RWPE1 (cell line): ENCODE measurements at places on chromosomes 16 and 17.

- DNase-seq = no peak
Observed at GRCh38 chr16:1642148-1642547, 30.0 kb downstream of the CRAMP1 start.

- DNase-seq = no peak
Observed at GRCh38 chr17:3964203-3965117, at the start of gene ATP2A3. Gene ATP2A3, minus strand, starts transcription at chr17:3964437. Its CDS starts 146 bp downstream, at chr17:3964291.

DNA sequence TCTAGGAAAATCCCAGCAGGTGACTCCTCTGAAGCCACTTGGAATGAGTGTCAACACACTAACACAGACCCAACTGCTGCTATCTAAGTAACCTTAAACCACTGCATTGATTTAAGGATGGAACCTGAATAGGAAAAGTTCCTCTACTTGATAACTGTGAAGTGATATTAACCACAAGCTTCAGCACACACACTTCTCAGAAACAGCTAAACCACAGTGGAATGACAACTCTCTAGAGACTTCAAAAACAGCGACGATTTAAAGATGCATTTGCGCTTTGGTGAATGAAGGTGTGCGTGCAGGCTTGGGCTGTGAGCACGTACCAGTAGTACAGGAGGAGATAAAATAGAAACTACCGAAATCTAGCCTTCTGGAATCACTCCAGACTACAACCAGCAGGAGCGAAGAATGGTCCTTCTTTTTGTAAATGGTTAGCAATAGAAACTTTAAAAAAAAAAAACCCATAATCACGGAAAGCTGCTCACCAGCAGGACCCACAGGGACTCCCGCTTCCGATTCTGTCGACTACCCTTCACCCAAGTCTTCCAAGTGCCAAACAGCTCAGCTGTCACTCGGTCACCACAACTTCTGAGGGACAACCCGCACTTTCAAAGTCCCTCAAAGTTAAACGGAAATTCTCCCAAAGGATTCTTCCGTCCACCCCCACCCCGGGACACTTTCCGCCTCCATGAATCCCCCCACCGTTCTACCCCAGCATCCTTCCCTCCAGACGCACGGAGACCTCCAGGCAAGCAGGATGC is 137.7 kb upstream of the CORO6 start:
- DNase-seq = peak; percentile 7

DNA sequence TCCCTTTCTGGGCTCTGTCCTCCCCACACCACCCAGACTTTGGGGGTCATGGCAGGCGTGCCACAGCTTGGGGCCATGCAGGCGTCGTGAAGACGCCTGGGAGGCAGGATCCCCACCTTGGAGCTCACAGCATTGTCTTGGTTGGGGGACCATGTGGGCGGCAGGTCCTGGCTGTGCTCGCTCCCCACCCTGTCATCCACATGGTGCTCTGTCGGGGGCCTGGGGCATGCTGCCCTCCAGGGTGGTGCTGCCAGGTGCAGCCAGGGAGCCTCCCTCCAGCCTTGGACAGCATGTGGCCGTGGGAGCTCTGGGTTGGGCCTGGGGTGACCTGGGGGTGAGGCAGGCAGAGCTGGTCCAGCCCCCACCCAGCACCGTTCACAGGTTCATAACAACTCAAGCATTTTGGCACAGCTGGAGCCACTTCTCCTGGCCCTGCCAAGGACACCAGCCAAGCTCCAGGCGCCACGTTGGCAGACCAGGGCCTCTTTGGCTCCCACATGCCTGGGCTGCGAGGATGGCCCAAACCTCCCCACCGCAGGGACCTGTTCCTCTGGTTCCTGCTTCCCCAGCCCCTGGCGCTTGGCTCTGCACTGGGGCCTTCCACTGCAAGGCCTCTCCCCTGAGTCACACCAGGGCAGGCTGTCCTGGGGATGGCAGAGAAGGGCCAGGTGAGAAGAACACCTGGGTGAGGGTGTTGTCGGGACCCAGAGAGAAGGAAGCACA is 15.1 kb upstream of the ATP6V0C start:
- DNase-seq = no peak

GRCh38 chr16:19808061-19808641 is 76.5 kb downstream of the GPRC5B start:
- no peak for DNase-seq

- no peak for DNase-seq
Observed at GRCh38 chr17:73419881-73420280, 108.1 kb upstream of the CDC42EP4 start.

DNA sequence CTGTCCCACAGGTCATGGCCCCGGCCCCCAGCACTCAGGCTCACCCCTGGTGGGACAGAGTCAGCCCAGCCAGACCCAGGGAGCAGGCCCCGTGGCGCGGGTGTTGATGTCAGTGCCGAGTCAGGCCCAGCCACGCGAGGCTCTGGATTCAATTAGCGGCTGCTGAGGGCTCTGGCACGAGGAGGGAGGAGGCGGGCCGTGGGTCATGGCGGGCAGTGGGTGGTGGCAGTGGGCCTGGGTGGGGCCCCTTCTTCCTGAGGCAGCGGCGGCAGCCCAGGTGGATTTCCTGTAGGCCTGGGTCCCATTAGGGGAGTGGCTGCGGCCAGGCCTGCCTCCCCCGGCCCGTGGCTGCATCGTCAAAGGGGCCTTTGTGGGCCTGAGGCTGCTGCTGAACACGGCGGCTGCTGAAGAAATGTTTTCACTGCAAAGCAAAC is 12.9 kb downstream of the VASN start:
- DNase-seq = no peak

DNA sequence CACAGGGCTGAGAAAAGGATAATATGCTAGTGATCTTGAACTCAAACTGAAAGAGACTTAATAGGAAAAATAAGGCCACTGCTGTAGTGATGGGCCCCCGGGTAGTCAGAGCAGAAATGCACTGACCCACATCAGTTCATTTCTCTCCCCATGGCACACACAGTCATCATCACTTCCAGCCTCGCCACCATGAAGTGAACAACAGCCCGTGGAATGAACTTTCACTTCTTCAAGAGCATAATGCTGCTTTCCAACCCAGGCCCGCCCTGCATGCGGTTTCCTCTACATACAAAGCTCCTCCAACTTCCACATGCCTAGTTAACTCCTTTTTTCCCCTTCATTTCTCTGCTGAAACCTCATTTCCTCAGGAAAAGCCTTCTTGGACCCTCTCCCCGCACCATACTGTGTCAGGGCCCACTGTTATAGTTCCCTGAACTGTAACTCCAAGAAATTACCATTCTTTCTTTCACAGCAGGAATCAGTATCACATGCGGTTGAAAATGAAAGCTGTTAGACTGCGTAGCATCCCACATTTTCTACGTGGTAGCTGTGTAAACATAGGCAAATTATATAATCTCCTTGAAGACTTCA is 65.8 kb upstream of the SMIM36 start:
- DNase-seq = no peak

- DNase-seq = no peak
Observed at GRCh38 chr16:2884041-2884451, 1.0 kb downstream of the FLYWCH2 start.

DNA sequence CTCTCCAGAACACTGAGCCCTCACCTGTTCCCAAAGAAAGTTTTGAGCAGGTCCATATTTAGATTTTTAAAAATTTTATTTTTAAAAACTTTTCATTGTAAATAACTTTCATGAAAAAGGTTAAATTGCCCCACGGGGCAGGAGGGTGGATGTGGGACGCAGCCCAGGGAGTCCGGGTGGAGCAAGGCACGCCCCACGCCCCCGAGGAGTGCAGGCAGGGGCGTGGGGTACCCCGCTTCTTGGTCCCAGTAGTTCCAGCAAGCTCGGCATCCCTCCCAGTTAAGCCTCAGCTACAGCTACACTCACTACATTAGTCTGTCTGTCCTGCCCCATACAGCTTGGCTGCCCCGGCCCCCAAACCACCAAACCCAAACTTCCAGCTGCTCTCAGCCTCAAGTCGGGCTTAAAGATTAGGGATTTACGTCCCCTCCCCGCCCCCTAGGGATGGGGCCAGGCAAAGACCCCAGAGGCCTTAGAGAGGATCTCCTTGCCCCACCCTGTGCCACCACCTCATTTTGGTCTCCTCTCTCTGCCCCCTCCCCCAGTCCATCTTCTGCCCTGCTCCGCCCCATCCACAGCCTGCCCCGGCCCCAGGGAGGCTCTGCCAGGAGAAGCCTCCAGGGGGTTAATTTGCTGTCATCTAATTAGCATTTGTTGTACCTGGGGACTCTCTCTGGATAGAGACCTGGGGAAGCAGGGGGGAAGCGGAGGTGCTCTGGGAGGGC is 4.6 kb downstream of the FOXJ1 start:
- DNase-seq = no peak

DNA sequence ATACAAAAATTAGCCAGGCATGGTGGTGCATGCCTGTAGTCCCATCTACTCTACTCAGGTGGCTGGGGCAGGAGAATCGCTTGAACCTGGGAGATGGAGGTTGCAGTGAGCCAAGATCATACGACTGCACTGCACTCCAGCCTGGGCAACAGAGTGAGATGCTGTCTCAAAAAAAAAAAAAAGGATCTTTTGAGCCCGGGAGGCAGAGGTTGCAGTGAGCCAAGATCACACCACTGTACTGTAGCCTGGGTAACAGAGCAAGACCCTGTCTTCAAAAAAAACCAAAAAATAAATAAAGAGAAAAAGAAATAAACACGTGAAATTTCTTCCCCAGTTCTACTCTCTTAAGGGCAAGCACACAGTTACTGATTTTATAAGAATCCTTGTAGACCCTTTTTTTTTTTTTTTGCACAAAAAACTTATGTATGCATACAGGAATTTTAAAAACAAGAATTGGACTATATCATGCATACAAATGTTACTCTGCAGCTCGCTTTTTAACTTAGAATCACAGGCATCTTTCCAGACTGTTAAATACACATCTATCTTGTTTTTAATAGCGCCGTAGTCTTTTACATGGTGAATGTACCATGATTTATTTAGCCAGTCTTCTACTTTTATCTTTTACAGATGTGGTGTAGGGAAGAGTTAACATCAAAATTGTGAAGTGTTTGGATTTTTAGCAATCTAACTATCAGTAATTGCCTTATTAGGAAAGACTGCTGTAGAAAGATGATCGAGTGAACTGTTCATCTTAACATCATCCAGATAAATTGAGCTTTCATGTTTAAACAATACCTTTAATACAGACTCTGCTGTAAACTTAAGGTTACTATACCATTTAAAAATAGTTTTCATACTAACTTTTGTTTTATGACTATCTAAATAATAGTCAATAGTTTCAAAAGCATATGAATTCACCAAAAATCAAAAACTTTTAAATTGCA is 14.6 kb downstream of the CDH3 start:
- DNase-seq = no peak

- DNase-seq = peak; percentile 53
Observed at GRCh38 chr16:68503334-68503733, 35.8 kb upstream of the ZFP90 start.

- DNase-seq = no peak
Observed at GRCh38 chr17:11121341-11121985, 119.5 kb upstream of the SHISA6 start.

GRCh38 chr16:67917140-67917851 is 14.4 kb downstream of the CTRL start:
- no peak for DNase-seq

- DNase-seq = no peak
Observed at GRCh38 chr16:1657841-1658240, 20.2 kb upstream of the JPT2 start.

DNA sequence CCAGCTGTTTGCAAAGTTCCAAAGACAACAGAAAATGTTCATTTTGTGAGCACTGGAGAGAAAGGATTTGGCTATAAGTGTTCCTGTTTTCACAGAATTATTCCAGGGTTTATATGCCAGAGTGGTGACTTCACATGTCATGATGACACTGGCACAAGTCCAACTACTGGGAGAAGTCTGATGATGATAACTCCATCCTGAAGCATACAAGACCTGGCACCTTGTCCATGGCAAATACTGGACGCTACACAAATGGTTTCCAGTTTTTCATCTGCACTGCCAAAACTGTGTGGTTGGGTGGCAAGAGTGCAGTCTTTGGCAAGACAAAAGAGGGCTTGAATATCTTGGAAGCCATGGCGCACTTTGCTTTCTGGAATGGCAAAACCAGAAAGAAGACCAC is 385.0 kb downstream of the CDH11 start:
- no peak for DNase-seq

DNA sequence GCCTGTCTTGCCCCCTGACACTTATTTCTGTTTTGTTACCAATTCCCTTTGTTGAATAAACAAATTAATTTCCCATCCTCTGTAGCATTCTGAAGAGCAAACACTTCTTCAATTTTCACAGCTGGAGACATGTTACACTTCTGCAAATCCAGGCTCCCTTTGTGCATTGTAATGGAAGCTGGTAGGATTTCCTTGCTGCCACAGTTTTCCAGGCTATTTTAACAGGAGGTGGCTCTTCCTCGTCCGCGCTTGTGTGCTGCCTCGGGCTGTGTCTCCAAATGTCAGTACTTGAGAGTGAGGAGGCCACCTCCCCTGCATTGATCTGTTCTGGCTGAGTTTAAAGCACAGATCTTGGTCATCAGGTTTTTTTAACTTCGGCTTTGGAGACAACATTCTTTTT is 40.0 kb downstream of the SOST start:
- DNase-seq = no peak

DNA sequence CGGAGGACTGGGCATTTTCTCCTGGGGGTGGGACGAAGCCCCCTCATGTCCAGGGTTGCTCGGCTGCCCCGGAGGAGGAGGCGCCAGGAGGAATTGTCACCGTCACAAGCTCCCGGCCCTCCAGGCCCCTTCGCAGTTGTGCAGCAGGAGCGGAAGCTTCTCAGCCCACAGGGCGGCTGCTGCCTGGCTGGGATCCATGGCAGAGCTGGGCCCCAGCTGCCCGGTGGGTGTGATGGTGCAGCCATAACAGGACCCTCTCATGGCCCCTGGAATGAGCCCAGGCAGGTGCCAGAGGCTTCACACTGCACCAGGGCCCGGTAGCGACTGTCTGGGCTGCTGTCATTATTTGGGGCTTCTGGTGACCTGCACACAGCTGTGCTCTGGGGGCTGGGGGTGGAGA is 54.9 kb upstream of the GNG13 start:
- no peak for DNase-seq

- no peak for DNase-seq
Observed at GRCh38 chr16:85656351-85657266, 32.1 kb downstream of the GINS2 start.

DNA sequence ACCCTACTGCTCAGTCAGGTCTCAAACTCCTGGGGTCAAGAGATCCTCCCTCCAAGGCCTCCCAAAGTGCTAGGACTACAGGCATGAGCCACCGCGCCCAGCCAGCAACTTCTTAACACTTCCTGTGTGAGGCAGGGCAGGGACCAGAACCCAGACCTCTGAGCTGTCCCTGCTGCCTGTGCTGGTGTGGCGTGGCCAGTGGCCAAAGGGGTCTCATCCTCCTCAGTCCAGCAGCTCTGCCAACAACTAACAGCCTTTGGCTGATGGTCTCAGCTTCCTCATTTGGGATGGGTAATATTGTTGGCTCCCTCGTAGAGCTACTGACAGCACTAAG is 1.4 kb upstream of the LLGL1 start:
- no peak for DNase-seq

DNA sequence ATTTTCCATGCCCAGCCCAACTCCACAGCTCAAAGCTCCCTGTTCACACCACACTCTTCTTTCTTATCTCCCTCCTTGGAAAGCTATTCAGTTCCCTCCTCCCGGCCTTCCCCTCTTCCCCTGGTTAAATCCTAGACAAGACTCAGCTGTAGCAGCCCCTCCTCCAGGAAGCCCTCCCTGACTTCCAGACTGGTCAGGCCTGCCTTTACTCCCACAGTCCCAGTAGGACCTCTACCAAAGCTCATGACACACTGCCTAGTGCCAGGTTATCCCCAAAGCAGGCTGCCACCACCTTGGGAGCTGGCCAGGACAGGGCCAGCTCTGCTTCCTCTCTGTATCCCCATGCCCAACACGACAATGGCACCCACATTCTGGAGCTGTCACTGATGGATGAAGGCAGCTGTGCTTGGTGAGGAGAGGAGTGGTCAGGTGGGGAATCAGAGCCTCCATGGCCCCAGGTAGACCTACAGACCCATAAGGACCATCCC is 50.0 kb downstream of the BEAN1 start:
- DNase-seq = no peak
